Hematopoietic multipotent progenitor cell (in vitro differentiated cells): ENCODE measurements at places on chromosomes 4 and X. TPM values are rescaled to one million over a fixed set of nuclear protein-coding genes. Genes with fewer than 3 reads are reported as not detected.
A peak's percentile ranks its signal among the peaks of the same experiment; 100 is the strongest.

- DNase-seq: no peak
Observed at GRCh38 chr4:126582737-126583136, 1050.0 kb upstream of the INTU start.

DNA sequence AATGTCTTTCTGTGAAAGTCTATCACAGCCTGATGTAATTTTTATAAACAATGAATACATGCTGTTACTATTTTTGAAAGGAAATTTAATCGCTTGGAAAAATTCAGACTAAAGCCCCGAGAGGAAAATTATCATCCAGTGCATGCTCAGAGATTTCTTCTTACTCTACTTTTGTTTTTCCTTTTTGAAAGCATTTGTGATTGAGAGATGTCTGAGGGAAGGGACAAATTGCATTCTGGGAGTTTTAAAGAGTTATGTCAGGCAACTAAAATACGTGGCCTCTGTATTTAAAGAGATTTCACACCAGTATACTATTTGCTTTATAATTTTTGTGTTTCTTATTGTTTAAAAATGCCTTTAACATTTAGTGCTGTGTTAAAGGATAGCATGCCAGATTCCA is 1.4 kb upstream of the ZFX start:
- no peak for DNase-seq

DNA sequence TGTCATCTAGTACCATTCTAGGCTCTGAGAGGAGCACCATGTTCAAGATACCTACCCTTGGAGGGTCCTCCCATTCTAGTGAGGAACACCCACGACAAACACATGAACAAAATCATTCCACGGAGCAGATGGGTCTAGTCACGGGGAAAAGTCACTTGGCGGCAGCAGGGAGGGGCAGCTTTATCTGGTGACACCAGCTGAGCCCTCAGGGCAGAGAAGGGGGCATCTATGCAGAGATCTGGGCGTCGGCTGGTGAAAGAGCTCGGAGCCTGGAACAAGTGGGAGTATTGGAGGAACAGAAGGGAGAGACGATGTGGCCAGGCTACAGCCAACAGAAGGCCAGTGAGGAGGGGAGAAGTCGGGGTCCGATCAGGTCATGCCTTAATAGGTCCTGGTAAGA is 11.9 kb upstream of the PDHA1 start:
- DNase-seq: no peak

- no peak for DNase-seq
Observed at GRCh38 chrX:24005028-24005427, 22.0 kb downstream of the KLHL15 start.

DNA sequence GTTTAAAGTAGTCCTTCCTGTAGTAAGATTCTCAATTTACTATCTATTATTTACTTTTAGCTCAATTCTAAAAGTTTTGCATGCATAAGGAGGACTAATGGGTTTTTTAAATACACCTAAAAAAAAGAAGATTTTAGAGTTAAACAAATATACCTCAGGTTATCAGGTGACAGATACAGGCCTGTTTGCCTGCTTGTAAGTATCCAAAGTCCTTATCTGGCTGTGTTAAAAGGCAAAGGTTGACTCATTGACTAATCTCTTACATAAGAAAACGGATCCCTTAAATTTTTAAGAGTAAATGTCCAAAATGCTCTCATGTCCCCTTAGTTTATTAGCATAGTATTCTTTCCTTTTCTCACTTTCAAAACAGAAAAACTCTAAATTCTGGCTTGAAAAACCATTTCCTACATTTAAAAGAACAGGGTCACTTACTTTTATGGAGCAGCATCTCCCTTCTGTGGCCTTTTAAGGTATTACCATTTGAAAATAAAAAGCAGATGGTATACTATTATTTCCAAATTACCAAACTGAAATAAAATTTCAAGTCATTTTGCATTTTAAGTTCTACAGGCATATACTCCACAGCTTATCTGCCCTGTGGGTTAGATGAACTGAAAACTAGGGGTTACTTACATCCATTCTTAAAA is 4.5 kb downstream of the CBR4 start:
- DNase-seq: peak; percentile 21

DNA sequence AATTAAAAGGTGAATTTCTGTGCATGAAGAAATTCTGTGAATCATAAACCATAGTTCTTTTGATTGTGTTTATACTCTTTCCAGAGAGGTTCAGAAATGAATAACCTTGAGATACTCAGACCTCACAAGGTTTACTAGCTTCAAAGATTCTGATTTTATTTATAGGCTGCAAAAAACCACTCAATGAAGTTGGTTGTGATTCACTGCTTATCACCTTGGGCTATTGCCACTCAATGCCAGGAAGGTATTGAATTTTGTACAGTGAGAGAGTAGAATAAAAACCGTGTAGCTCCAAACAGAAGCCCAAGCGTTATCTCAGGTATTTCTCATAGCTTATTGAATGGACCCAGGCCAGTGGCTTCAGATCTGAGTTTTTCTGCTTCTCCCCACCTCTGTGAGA is 118.7 kb downstream of the FHIP1A start:
- no peak for DNase-seq

- no peak for DNase-seq
Observed at GRCh38 chr4:52483186-52483890, 175.8 kb downstream of the USP46 start.

- no peak for DNase-seq
Observed at GRCh38 chr4:133498149-133498548, 349.1 kb downstream of the PCDH10 start.

The CXCL8 gene
- 16.4 TPM for total RNA-seq

The CPLX1 gene
- total RNA-seq: not detected

The ARHGEF6 gene
- 72.7 TPM for total RNA-seq

The PLAC1 gene
- total RNA-seq: 0.27 TPM

The ZNF157 gene
- 0.54 TPM for total RNA-seq
